Effector memory CD8-positive, alpha-beta T cell (primary cell): ENCODE measurements at places on chromosomes 5 and 9.

- no peak for DNase-seq
Measured at GRCh38 chr9:92735636-92736562, 28.7 kb downstream of the BICD2 start.

DNA sequence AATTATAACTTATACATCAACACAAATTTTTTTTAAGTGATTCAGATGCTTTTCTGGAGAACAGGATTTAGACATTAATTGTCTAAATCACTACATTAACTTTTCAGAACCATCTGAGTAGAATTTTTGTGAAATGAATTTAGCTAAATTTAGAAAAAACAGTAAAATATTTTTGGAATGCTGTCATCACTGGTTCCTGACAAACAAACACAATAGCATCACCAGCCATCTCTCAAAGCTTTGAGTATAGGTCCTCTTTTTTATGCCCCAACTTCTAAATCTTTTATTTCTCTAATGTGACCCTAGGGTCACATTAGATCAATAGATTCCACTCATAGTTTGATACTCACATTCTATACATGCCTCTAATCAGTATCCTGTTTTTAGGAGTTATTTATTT is 104.6 kb downstream of the PRR16 start:
- no peak for DNase-seq

- no peak for DNase-seq
Measured at GRCh38 chr9:117392992-117393391, 21.9 kb downstream of the ASTN2 start.

DNA sequence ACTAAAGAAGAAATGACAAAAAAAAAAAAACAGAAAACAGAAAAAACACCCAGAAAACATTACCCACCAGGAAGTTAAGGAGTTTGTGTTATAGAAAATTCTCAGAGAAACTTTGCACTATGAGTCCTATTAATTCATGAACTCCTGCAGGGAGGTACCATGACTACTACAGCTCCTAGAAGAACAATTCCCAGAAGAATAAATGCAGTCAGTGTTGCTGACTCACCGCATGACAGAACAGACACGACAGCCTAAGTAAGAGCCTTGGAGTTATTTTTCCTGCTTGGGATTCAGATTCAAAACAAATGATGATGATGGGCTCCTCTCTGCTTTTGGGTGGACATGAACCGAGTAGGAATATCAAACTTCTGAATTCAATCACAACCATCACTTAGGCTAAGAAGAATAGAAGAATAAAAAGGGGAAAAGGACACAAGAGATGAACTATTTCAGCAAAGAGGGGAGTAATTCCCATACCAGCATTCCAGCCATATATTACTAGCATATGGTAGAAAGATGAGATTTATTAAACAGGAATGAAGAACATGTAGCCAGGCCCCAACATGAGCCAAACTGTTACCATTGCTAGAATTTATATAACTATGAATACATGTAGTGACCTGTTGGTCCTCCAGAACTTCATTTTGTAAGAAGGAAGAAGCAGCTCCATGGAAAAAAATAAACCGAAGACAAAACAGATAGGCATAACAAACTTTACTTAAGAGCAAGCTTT is 209.6 kb upstream of the PDE4D start:
- DNase-seq: no peak

DNA sequence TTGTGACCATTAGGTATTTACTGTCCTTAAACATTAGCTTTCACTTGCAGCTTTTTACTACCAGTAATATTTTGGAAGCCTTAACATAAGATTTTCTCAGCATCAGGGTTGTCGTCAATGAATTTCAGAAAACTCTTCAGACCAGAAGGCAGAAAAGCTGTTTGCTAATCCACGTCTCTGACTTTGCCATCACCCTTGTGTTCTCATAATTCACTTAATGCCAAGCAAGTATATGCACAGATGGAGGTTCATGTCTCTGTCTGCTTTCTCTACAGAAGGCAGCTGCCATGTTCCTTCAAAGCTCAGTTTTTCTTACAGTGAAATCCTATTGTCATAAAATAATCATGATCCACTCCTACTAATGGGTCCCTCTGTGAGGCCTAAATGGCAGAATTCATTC is 37.7 kb upstream of the LRRC19 start:
- DNase-seq: no peak

GRCh38 chr5:36726317-36726716 is 119.9 kb downstream of the SLC1A3 start:
- no peak for DNase-seq

GRCh38 chr5:175850119-175850845 is 21.1 kb upstream of the CPLX2 start:
- DNase-seq: no peak

DNA sequence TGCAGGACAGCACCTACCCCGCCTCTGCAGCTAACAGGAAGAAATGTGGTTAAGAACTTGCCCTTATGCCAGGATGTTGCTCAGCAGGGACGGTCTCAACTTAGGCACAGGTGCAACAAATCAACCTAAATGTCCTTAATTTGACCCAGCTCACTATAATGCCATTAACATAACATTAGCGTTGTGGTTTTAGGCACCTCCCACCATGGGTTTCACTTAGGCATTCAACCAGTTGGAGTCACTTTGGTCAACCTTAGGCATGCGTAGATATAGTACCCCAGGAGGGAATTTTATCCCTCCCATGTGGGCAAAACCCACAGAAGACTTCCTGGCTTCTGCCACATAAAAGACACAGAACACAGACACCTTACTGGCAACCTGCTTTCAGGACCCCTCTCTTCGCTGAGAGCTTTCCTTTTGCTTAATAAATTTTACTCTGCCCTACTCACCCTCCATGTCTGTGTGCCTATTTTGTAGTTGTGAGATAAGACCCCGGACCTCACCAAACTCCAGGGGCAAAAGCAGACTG is 8.7 kb upstream of the ERAP1 start:
- DNase-seq: peak; percentile 74

- DNase-seq: no peak
Measured at GRCh38 chr5:117249086-117249815, 674.6 kb upstream of the SEMA6A start.

- DNase-seq: no peak
Measured at GRCh38 chr5:43412644-43413043, 453 bp upstream of the CCL28 start.

DNA sequence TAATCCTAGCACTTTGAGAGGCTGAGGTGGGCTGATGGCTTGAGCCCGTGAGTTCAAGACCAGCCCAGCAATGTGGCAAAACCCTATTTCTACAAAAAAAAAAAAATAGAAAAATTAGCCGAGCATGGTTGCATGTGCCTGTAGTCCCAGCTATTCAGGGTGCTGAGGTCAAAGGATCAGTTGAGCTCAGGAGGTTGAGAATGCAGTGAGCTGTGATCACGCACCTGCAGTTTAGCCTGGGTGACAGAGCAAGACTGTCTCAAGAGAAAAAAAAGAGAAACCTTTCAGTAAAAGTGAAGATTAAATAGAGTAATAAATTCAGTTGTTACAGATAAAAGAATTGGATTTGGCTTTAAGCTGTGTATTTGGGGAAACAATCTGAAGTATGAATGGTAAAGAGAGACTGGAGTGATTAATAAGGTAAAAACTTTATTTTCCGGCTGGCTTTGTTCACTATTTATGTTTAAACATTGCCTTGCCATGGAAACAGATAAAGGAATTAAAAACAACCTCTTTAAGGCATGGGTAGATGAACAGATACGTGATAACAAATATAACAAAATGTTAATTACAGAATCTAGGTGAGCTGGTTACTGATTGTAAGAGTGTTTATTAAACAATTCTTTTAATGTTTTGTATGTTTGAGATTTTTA is 56.0 kb upstream of the PCAT7 start:
- no peak for DNase-seq

- DNase-seq: no peak
Measured at GRCh38 chr5:116475338-116475737, 99.3 kb downstream of the SEMA6A start.

- DNase-seq: no peak
Measured at GRCh38 chr9:134405527-134405926, 79.3 kb downstream of the RXRA start.

- DNase-seq: no peak
Measured at GRCh38 chr9:122051351-122052321, 41.5 kb downstream of the TTLL11 start.

DNA sequence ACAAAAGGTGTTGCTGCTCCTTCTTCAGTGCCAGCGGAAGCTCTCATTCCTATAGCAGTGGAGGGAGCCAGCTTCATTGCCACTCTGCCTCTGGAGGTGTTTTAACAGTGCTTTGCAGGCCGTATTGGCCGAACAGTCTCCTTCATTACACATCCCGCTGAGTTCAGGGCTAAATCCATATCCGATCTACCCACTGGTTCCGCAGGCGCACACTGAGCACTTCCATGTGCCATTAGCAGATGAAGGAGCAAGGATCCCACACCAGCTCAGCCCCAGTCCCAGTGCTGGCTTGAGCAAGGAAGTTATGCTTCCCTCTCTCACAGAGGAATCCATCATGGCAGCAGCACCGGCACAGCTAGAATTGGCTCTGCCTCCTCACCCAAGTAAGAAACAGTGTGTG is 121.2 kb upstream of the IRX2 start:
- no peak for DNase-seq

- DNase-seq: no peak
Measured at GRCh38 chr9:35085078-35085477, 5.3 kb upstream of the FANCG start.

DNA sequence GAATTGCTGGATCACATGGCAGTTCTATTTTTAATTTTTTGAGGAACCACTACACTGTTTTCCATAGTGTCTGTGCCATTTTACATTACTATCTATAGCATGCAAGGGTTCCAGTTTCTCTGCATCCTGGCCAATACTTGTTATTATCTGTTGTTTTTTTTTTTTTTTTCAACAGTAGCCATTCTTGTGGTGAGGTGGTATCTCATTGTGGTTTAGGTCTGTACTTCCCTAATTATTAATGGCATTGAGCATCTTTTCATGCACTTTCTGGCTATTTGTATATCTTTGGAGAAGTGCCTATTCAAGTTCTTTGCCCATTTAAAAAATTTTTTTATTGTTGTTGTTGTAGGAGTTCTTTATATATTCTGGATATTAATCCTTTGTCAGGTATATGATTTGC is 97.7 kb downstream of the GDNF start:
- DNase-seq: no peak

DNA sequence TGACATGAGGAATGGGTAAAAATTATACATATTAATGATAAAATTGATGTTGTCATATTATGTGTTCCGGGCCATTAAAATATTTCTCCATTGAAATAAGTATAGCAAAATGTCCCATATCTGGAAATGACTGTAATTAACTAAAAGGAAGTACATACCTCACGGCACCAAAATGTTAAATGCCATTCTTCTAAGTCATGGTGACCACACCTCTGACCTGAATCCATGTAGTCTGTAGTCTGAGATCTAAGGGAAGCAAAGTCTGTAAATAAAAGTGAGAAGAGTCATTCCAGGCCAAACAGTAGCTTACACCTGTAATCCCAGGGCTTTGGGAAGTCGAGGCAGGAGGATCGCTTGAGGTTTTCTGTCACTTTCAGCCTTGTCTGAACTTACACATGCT is 8.7 kb upstream of the GDA start:
- DNase-seq: no peak

DNA sequence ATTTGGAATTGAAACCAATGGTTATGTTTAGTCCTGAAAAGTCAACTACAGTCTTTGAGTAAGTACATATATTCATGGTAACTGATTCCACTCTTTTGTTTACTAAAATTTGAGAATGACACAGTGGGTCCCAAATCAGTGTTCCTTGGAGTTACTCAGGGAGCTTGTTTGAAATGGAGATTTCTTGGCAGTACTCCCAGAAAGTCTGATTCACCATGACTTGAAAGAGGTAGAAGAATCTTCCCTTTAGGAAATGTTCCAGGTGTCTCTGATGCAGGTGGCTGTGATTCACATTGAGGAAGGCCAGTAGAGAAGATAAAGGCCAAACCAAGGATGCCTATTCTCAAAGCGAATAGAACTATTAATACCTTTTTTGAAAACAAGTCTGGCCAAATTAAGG is 1078.3 kb downstream of the CDH12 start:
- no peak for DNase-seq

GRCh38 chr9:135246248-135247205 is 159.1 kb downstream of the OLFM1 start:
- no peak for DNase-seq

GRCh38 chr5:143101121-143101520 is 302.4 kb downstream of the NR3C1 start:
- DNase-seq: no peak

- no peak for DNase-seq
Measured at GRCh38 chr5:120535900-120536299, 71.8 kb downstream of the PRR16 start.

DNA sequence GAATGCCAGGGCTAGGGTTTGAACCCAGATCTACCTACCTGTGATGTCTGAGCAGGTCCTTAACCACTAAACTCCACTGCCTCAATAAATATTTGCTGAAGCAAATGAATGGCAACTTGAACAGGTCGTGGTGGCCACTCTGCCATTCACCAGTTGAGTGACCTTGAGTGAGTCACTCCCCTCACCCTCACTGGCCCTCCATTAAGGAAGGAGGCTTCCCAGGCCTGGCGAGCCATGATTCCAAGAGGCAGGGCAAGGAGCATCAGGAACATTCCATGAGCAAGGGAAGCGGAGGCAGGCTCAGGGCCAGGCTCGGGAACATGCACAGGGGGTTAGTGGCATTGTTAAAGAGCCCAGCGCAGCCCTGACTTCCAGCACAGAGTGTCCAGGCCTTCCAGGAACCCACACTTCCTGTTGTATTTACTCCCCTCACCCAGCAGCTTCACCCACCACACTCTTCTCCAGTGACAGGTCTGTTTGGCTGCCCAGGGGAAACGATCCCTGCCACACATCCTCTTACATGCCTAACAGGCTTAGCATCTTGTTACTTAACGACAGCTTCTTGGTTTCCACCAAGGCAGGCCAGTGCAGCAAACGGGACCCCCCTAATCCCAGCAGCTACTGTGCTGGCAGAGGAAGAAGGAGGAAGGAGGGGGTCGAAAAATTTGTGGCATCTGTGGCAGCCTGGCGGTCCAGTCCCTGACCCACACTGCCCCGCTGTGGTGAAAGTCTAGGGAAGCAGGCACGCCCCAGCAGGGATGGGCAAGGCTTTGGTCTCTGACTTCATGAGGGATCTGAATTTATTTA is 43.7 kb upstream of the TTC1 start:
- peak; percentile 18 for DNase-seq

- no peak for DNase-seq
Measured at GRCh38 chr5:157582731-157583620, 7.4 kb upstream of the ADAM19 start.

- no peak for DNase-seq
Measured at GRCh38 chr5:54390539-54391031, 64.9 kb upstream of the HSPB3 start.

DNA sequence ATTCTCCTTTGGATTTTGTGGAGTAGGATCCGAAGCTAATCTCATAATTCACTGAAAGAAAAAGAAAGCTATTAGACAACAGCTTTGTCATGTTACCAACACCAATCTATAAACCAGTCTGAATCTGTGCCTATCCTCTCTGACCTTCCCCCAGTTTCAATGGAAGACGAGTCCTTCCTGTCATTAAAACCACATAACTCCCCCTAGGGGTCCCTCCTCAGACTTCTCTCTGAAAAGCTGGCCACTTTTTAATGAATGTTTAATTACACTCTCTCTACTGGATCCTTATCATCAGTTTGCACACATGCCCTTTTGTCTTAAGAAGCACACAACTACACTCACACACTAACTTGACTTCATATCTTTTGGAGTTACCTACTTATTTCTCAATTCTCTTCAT is 98.0 kb upstream of the TSLP start:
- DNase-seq: no peak

- DNase-seq: no peak
Measured at GRCh38 chr9:7259544-7260241, 501.9 kb downstream of the KDM4C start.
